SW 1271 (cell line): ENCODE measurements at places on chromosomes 1 and 21.
A peak's percentile ranks its signal among the peaks of the same experiment; 100 is the strongest.

- no peak for DNase-seq
Measured at GRCh38 chr1:116881879-116882520, 27.7 kb upstream of the PTGFRN start.

- no peak for DNase-seq
Measured at GRCh38 chr1:108327534-108328466, 83.9 kb upstream of the NBPF4 start.

DNA sequence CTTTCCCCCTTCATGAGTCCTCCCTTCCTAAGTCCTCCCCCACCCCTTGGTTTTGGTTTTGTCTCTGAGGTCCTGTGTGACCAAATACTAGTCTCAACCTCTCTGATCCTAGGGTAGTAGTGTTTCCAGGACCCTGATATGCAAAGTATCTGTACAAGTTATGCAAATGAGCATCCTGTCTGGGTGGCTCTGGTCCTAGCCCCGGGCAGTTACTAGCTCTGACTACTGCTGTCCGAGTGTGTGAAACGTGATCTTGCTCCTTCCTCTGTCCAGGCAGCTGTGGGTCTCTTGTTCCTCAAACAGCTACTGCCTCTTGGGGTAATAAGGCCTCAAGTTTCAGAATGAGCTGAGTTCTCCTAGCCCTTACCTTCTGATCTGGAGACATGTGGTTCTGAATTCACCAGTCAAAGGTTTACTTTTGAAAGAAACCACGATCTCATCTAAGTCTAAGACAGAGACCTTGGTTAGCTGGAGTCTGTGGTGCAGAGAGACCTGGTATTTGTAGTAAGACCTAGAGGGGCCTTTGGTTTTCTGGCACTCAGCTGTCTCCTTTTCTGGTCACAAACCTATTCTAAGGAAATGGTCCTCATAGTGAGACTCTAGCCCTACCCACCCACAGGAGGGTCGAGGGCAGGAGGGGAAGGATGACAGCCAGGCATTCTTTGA, 31.0 kb upstream of the IL19 start:
- DNase-seq, result no peak

GRCh38 chr1:108831225-108831624, 25.7 kb downstream of the AKNAD1 start:
- peak; percentile 17 for DNase-seq

DNA sequence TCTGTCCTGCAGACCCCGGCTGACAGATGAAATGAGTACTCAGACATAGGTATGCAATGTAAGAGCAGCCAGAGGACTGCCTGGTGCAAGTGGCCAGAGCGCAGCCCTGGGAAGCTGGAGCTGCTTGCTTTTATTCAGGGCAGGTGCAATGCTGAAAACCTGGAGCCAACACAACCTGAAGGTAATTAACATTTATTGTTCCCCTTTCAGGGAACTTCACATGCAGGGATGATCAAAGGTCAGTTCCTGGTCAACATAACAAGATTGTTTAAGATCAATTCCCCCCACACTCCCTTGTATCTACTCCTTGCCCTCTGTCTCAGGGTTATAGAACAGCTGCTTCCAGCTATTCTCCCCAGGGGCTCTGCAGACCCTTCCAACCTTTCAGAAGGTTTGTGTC, 48.7 kb upstream of the PRELP start:
- DNase-seq, result no peak

- no peak for DNase-seq
Measured at GRCh38 chr1:25807480-25808390, 7.7 kb downstream of the SELENON start.

DNA sequence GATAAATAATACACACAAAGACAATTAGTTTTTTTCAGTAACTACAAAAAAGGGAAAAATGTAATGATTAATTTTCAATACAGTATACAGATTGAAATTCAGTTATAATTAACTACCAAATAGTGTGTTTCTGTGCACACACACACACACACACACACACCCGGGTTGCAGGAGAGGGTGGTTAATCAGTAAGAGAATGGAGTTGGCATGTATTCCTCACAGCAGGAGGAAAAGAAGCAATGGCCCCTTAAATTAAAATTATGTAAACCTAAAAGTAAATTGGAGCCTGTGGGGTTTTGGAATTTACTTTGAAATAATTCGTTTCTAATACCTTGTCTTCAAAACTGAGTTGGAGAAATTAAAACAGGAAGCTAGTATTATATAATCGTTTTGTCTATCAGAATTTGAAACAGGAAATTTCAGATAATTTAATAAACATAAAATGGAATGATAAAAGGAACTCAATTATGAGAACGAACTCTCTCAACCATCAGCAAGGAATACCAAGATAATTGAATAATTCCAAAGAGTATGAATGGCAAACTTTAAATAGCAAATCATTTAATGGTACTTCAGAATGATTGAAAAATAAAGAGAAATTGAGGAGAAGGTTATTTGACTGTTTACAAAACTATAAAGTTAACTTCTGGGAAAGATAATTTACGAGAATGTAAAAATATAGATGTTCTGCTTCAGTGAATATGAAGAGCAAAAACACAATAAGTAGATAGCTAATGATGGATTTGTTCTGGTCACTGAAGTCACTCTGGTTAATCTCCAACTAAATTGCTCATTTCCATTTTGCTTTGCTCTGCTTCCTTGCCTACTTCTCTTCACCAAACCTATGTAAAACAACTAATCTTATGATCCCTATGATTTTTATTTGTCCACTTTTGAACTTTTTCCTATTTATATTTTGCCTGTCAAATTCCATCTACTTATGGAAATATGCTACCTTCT, 547.9 kb upstream of the ZP4 start:
- DNase-seq, result no peak

- no peak for DNase-seq
Measured at GRCh38 chr1:206508956-206509355, 1.6 kb downstream of the RASSF5 start.

DNA sequence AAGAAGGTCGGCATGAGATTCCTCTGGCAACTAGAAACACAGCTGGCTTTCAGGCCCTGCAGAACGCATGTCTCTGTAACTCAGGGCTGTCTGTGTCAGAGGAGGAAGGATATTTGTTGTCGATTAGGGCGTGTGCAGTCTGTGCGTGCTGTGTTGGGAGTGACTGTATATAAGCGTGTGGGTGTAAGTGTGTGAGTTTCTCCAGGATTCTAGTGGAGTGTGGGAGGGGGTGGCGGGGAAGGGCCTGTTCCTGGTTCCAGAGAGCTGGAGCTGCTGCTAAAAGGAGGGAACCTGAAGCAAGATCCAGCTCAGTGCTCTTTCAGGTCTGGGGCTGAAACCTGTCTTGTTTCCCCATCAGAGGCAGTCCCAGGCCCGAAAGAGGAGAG, 74.3 kb downstream of the SLC16A1 start:
- no peak for DNase-seq

DNA sequence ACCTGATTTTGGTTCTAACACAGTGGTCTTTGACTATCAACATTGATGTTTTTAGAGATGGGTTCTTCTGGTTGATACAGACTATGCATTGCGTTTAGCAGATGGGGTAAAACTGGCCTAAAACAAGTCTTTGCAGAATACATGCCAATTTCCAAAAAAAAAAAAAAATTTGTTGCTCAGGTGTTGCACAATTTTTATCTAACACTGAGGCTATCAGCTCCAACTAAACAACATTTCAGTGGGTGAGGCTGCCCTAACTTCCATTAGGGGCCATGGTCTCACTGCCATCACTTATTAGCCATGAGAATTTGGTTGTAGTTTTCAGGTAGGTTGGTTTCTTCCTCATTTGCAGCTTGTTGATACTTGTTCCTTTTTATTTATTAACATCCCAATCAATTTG, 14.0 kb downstream of the AGMAT start:
- DNase-seq, result no peak

- DNase-seq, result no peak
Measured at GRCh38 chr1:13513063-13513894, 524 bp downstream of the LRRC38 start.

DNA sequence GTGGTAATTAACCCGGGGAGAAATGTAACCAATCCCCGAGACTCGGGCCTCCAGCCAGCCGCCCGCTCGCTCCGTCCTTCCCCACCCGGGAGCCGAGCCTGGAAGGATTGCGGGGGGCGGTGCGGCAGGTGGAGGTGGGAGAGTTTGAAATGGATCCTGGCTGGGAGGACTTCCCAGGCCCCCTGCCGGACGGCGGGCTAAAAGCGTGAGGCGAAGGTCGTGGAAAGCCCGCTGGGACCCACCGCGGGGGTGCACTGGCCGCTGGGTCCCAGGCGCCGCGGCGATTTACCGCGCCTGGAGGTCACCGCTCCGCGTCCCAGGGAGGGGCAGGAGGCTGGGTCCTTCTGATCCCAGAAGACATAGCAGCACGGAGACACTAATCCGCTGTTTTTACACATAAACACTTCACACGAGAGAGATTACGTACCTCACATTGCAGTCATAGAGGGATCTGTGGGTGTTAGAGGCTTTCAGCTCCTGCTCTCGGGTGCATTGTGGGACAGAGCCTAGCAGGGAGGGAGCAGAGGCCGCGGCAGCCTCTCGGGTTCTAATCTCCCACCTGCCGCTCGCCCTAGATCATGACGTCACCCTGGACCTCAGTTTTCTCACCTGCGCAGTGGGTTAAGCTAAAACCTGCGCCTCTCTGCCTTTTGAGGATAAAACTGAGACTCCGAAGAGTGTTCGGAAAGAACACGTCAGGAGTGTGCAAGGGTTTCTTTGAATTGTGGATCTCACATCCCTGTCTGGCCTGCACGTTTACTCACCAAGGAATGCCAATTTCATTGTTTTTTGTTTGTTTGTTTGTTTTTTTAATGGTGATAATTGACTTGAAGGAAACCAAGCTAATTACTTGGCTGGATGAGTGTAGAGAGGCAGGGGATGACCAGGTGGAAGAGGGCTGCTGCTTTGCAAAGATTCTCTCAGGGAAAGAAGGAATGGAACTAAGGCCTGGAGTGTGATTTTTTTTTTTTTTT, 17.1 kb upstream of the TMEM9 start:
- no peak for DNase-seq

- no peak for DNase-seq
Measured at GRCh38 chr1:118300808-118301207, 115.8 kb upstream of the SPAG17 start.

DNA sequence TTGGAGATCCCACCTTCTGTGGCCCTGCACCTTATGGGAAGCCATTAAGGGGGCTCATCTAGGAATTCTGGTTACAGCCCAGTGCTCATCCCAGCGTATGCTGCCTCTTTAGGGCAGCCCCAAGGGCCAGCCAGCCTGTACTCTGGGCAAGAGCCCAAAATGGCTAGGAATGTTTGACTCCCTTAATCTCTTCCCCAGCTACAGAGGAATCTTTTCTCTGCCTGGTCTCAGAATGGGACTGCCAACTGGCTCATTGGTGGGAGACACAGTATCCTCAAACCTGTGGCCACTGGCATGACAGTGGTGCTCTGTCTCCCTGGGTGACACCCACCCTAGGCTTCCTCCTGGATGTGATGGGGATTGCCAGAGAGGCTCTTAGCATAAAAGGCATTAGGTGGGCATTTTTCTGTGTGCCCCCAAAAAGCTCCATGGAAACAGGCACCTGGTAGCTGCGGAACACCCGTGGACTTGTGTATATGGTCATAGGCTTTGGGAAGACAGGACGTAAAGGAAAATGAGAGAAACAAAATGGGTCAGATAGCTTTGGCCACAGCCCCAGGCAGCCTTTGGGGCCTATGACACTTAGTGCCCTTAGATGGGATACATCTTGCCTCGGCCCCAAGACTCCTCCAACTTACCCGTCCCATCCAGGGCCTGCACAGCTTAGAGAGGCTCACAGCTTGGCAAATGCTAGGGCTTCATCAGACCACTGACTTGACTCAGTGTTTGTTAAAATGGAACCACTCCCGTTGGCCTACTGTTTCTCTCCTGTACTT, 6.9 kb downstream of the TMEM81 start:
- DNase-seq, result no peak

DNA sequence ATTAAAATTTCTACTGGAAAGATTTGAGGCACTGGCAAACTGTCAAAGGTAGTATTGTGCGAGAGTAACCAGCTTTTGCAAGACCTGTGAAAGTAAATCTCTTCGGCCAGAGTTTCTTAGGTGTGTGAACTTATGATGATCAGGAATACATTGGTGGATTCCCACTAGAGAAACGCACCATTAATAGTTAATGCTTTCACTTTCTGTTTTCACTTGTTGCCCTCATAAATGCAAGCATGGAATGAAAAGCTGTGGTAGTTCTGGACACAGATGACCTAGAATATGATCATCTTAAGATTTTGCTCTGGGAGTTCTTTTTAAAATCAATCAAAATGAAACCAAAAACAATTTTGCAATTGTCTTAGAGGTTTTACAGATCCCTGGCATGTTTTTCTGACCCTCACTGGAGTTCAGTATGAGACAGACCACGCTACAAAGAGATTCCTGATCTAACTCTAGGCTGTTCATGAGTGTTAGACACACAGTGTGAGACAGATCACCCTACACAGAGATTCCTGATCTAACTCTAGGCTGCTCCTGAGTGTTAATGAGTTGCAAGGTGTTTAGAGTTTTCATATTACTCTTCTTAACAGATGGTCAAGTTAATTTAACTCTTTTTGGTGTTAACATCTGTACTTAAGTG, 98.8 kb downstream of the SDCCAG8 start:
- DNase-seq, result no peak

- DNase-seq, result peak; percentile 43
Measured at GRCh38 chr1:153565529-153566374, at the start of gene S100A2. S100A2 (minus strand) TSS chr1:153565844; CDS start chr1:153563877, 1,967 bp downstream.

DNA sequence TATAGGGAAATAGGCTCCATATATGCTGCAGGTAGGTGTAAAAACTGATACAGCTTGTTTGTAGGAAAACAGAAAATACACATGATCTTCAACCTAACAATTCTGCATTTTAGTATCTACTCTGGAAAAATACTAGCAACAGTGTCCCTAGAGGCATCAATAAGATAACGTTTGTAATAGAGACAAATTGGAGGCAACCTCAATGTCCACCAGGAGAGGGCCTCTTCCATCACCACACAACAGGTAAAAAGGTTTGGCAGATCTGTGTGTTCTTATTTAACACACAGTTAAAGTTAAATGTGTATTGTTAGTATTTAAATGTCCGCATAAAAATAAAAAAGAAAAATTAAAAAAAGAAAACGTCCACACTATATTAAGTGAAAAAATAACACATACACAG, 5.4 kb downstream of the EIF2D start:
- DNase-seq, result peak; percentile 23
